Gastrocnemius medialis (tissue), 4 donors: ENCODE measurements at places on chromosomes 2 and 18. TPM values are rescaled to one million over a fixed set of nuclear protein-coding genes. Genes with fewer than 3 reads are reported as not detected.

Gene SEH1L
- 29.9 TPM for total RNA-seq

Gene C2orf49
- 26.7 TPM for total RNA-seq

Gene LHCGR
- total RNA-seq, result not detected

Gene NETO1
- total RNA-seq, result not detected

Gene RTN4
- total RNA-seq, result 246 TPM

Gene CERKL
- total RNA-seq, result not detected

Gene KLHL14
- total RNA-seq, result not detected

Gene C2orf15
- total RNA-seq, result not detected

Gene G6PC2
- not detected for total RNA-seq

Gene EMILIN1
- 8.9 TPM for total RNA-seq

Gene WDR35
- total RNA-seq, result 3.3 TPM

GRCh38 chr2:127081826-127082633, 24.9 kb downstream of the BIN1 start:
- H3K27me3 ChIP-seq, result no peaks in the 10 kb centered on the region
- peaks cover 95% of the 10 kb centered on the region for H3K4me1 ChIP-seq
- no peaks in the 10 kb centered on the region for H3K36me3 ChIP-seq

DNA sequence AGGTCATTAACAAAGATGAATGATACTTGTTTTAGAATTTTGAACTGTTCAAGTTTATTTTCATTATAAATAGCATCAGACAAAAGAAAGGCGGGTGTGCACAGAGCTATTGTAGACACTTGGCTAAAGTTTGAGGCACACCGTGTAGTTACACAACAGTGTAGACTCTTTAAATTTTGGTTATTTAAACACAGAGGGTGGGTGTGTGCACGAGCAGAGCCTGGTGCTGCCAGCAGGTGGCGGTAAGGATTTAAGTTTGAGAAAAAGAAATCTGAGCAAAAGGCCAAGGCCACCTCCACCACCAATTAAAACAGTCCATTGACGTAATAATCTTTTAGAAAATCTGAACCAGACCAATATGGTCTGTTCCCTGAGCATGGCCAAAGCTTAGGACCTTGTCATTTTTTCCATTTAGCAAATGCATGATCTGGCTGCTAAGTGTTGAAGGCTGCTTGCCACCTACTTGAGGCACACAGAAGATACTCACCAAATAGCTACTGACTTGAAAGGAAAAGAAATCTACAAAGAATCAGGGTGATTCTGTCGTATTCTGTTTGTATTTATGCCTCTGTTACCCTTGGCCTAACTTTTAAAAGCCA, 14.3 kb downstream of the COPS7B start:
- no peak for DNase-seq
- peaks cover 54% of the 10 kb centered on the region for H3K36me3 ChIP-seq
- no peak overlapping the region for H3K27ac ChIP-seq
- no peaks in the 10 kb centered on the region for H3K4me1 ChIP-seq

DNA sequence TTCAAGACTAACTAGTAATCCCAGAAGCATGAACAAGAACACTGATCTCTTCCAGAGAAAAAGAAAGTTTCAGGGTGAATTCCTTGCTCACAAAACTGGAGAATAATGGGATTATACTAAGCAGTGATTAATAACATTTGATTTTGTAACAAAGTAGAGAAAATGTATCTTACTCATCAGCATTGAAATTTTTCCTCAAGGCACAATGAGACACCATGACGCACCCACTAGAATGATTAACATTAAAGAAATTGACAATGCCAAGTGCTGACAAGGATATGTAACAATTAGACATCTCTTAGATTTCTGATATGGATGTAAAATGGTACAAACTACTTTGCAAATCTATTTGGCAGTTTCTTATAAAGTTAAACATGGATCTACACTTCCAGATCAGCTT, 101.1 kb upstream of the EPHA4 start:
- no peaks in the 10 kb centered on the region for H3K36me3 ChIP-seq
- DNase-seq, result no peak
- no peaks in the 10 kb centered on the region for H3K4me1 ChIP-seq
- H3K4me3 ChIP-seq, result no peak overlapping the region
- H3K27ac ChIP-seq, result no peak overlapping the region

DNA sequence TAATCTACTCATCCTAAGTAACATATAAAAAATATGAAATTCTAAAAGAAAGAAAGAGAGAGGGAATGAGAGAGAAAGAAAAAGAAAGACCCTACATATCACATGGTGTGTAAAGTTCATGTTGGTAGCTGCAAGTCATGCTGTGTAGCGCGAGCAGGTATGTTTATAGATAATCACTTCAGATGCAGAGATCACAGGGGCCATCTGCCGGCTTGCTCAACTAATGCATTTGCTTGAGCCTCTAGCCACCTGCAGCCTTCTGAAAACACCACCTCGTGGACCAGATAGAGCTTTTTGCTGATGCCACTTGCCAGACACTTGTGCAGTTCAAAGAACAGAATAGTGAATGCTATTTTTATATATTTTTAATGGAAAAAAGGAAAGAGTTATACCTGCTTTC, 37.6 kb downstream of the CDH7 start:
- H3K36me3 ChIP-seq, result no peaks in the 10 kb centered on the region
- no peak overlapping the region for H3K27ac ChIP-seq
- no peaks in the 10 kb centered on the region for H3K4me1 ChIP-seq
- H3K27me3 ChIP-seq, result no peaks in the 10 kb centered on the region
- H3K4me3 ChIP-seq, result no peak overlapping the region
- no peak for DNase-seq

DNA sequence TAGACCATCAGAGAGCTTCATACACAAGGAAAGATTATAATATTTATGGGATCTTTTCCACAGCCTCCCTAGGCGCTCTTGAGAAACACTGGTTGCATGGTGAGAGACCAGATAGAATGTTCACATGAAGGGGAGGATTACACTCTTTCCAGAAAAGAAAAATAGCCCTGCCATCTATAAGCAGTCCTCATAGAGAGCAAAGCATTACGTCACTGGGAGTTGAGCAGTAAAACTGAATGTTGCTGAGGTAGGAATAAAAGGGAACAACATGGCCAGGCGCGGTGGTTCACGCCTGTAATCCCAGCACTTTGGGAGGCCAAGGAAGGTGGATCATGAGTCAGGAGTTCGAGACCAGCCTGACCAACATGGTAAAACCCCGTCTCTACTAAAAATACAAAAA, 1934.3 kb downstream of the SUCLG1 start:
- no peak overlapping the region for H3K27ac ChIP-seq
- no peaks in the 10 kb centered on the region for H3K27me3 ChIP-seq
- H3K4me1 ChIP-seq, result no peaks in the 10 kb centered on the region

GRCh38 chr2:112582314-112582746, 2.1 kb upstream of the CHCHD5 start:
- H3K36me3 ChIP-seq, result no peaks in the 10 kb centered on the region
- no peak for DNase-seq
- H3K27ac ChIP-seq, result no peak overlapping the region
- no peaks in the 10 kb centered on the region for H3K27me3 ChIP-seq

- peaks cover 31% of the 10 kb centered on the region for H3K4me1 ChIP-seq
- H3K27ac ChIP-seq, result no peak overlapping the region
- no peaks in the 10 kb centered on the region for H3K36me3 ChIP-seq
- no peak for DNase-seq
Measured at GRCh38 chr2:214492152-214492551, 81.3 kb downstream of the VWC2L start.

GRCh38 chr2:155215037-155215707, 516.7 kb downstream of the KCNJ3 start:
- no peaks in the 10 kb centered on the region for H3K27me3 ChIP-seq
- no peak for DNase-seq
- H3K27ac ChIP-seq, result no peak overlapping the region
- H3K36me3 ChIP-seq, result no peaks in the 10 kb centered on the region
- no peaks in the 10 kb centered on the region for H3K4me1 ChIP-seq

DNA sequence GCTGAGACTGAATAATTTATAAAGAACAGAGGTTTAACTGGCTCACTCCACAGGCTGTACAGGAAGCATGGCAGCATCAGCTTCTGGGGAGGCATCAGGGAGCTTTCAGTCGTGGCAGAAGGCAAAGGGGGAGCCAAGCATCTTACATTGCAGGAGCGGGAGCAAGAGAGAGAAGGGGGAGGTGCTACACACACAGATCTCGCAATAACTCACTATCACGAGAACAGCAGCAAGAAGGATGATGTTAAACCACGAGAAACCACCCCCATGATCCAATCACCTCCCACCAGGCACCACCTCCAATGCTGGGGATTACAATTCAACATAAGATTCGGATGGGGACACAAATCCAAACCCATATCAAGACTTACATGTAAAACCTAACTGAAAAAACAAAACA, 17.8 kb upstream of the MATN3 start:
- H3K4me3 ChIP-seq, result no peak overlapping the region
- no peak overlapping the region for H3K27ac ChIP-seq
- peaks cover 10% of the 10 kb centered on the region for H3K4me1 ChIP-seq
- DNase-seq, result no peak
- H3K27me3 ChIP-seq, result no peaks in the 10 kb centered on the region
- peaks cover 70% of the 10 kb centered on the region for H3K36me3 ChIP-seq

- no peaks in the 10 kb centered on the region for H3K36me3 ChIP-seq
- H3K4me3 ChIP-seq, result no peak overlapping the region
- DNase-seq, result no peak
Measured at GRCh38 chr18:76499021-76499420, 4.0 kb upstream of the ZNF516 start.

DNA sequence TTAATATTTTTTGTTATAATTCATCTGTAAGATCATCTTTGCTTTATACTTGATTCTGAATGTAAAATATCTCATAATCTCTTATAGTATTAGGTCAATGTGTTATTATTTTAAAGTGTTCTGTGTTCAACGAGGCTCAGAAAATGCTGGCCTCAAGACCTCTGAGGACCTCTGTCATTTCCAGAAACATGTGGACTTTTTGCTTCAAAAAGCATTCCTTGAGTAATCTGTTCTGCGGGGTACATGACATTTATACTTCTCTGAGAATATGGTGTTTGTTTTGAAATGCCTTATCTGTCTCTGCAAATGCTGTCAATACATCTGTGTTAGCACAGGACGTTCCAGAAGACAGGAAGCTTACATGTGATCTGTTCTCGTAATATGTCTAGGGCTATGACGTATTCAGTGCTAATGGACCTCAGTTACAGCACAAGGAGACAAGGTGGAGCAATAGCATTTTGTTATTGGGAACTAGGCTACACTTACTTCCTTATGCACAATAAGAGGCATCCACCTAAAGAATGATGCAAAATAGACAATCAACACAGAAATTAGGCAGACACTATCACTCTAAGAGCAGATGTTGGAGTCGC, 37.6 kb upstream of the IL1RL1 start:
- H3K27me3 ChIP-seq, result no peaks in the 10 kb centered on the region
- no peak overlapping the region for H3K4me3 ChIP-seq
- H3K4me1 ChIP-seq, result no peaks in the 10 kb centered on the region

- H3K4me1 ChIP-seq, result no peaks in the 10 kb centered on the region
- no peaks in the 10 kb centered on the region for H3K36me3 ChIP-seq
- H3K27ac ChIP-seq, result peak overlapping the region; percentile 46
- peak overlapping the region; percentile 52 for H3K4me3 ChIP-seq
- H3K27me3 ChIP-seq, result peaks cover 23% of the 10 kb centered on the region
Measured at GRCh38 chr2:172234716-172235691, 132.3 kb upstream of the DLX2 start.

GRCh38 chr2:117982376-117983033, 31.4 kb downstream of the CCDC93 start:
- no peak for DNase-seq
- peaks cover 3% of the 10 kb centered on the region for H3K36me3 ChIP-seq
- H3K27me3 ChIP-seq, result no peaks in the 10 kb centered on the region
- no peak overlapping the region for H3K4me3 ChIP-seq
- no peak overlapping the region for H3K27ac ChIP-seq

- peaks cover 37% of the 10 kb centered on the region for H3K36me3 ChIP-seq
- no peak overlapping the region for H3K27ac ChIP-seq
- no peak for DNase-seq
- no peaks in the 10 kb centered on the region for H3K4me1 ChIP-seq
- H3K27me3 ChIP-seq, result no peaks in the 10 kb centered on the region
- no peak overlapping the region for H3K4me3 ChIP-seq
Measured at GRCh38 chr2:156574112-156574511, 137.9 kb downstream of the GPD2 start.

- no peak for DNase-seq
- H3K27me3 ChIP-seq, result no peaks in the 10 kb centered on the region
- no peaks in the 10 kb centered on the region for H3K4me1 ChIP-seq
- H3K36me3 ChIP-seq, result peaks cover 38% of the 10 kb centered on the region
- no peak overlapping the region for H3K4me3 ChIP-seq
Measured at GRCh38 chr2:239991689-239992314, 33.3 kb downstream of the NDUFA10 start.

GRCh38 chr18:35134791-35135531, 93.7 kb downstream of the MAPRE2 start:
- H3K4me3 ChIP-seq, result no peak overlapping the region
- peak overlapping the region; percentile 74 for H3K27ac ChIP-seq
- no peaks in the 10 kb centered on the region for H3K27me3 ChIP-seq
- DNase-seq, result no peak
